ENCODE measurements at places on chromosomes 11 and 22.

DNA sequence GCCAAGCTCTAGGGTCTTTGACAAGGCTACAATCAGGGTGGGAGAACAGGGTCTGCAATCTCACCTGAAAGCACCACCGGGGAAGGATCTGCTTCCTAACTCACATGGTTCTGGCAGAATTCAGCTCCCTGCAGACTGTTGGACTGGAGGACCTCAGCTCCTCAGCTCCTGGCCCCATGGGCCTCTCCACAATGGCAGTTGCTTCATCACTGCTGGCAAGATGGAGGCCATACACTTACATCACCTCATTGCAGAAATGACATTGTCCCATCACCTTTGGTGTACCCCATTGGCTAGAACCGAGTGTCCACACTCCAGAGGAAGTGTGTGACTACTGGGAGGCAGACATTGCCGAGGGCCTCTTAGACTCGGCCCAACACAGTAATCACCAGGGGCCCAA, 20.9 kb upstream of the MPPED1 start:
- no peak overlapping the region for H3K27ac ChIP-seq
- DNase-seq, result no peak
- no peak overlapping the region for H3K4me3 ChIP-seq
- peaks cover 16% of the 10 kb centered on the region for H3K4me1 ChIP-seq
- no peaks in the 10 kb centered on the region for H3K36me3 ChIP-seq

DNA sequence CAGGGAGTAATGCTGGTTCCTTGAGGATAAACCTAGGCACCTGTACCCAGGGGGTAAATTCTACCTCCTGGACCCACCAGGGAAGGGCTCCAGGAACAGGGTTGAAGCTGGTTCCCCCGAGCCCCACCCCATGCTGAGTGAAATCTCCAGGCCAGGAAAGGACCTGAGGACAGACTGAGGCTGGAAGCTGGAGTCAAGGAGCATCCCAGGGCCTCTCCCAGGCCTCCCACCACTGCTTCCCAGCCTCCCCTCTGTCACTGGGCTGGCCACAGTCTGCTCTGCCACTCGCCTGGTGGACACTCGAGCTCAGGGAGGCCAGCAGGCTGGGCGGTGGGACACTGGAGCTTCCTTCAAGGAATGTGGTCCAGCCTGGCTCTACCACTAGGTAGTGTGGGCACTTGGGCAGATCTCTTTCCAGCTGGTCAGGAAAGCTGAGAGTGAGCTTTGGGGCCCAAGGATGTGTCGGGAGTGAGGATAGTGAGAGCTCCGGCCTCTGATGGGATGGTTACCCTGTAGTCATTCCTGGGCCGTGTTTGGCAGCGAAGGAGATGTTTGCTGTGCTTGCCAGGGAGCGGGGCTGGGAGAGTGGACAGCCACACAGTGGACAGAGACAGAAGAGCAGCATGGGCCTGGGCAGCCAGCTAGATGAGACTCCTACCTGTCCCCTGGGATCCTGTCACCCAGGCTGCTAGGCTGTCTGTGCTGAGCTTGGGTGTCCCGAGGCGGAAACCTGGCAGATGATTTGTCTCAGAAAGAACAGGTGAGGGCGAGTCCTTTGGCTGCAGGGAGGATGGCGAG, 3.4 kb downstream of the OVOL1 start:
- H3K27ac ChIP-seq, result peak overlapping the region; percentile 71
- DNase-seq, result no peak
- peaks cover 5% of the 10 kb centered on the region for H3K36me3 ChIP-seq

DNA sequence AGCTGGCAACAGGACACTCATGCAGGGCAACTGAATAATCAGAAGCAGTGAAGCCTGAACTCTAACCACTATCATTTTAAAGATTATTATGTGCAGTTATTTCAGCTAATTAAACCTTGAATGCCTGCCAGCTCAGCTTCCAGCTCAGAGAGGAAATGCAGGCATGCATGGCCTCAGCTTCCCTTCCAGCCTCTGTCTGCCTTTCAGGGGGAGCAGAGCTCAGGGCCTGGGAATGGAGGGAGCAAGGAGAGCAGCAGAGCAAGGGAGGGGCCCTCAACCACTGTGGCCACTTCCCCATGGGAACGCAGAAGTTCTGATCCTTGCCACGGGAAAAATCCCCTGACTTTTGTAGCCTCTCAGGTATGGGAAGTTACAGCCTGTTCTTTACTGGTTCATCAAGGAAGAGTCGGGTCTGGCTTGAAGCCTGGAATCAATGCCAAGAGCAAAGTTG, 32.5 kb upstream of the APLNR start:
- H3K36me3 ChIP-seq, result peaks cover 39% of the 10 kb centered on the region
- DNase-seq, result no peak
- H3K27me3 ChIP-seq, result peaks cover 4% of the 10 kb centered on the region
- no peak overlapping the region for H3K4me3 ChIP-seq
- H3K27ac ChIP-seq, result no peak overlapping the region
- H3K4me1 ChIP-seq, result peaks cover 7% of the 10 kb centered on the region

GRCh38 chr11:95283650-95284049, 52.6 kb upstream of the SESN3 start:
- H3K36me3 ChIP-seq, result peaks cover 2% of the 10 kb centered on the region
- no peak overlapping the region for H3K27ac ChIP-seq
- peaks cover 40% of the 10 kb centered on the region for H3K4me1 ChIP-seq

- H3K4me3 ChIP-seq, result peak overlapping the region; percentile 87
- DNase-seq, result no peak
- peaks cover 39% of the 10 kb centered on the region for H3K4me1 ChIP-seq
- peaks cover 81% of the 10 kb centered on the region for H3K27me3 ChIP-seq
- H3K27ac ChIP-seq, result no peak overlapping the region
Measured at GRCh38 chr11:62926680-62927455, 5.7 kb upstream of the CHRM1 start.

DNA sequence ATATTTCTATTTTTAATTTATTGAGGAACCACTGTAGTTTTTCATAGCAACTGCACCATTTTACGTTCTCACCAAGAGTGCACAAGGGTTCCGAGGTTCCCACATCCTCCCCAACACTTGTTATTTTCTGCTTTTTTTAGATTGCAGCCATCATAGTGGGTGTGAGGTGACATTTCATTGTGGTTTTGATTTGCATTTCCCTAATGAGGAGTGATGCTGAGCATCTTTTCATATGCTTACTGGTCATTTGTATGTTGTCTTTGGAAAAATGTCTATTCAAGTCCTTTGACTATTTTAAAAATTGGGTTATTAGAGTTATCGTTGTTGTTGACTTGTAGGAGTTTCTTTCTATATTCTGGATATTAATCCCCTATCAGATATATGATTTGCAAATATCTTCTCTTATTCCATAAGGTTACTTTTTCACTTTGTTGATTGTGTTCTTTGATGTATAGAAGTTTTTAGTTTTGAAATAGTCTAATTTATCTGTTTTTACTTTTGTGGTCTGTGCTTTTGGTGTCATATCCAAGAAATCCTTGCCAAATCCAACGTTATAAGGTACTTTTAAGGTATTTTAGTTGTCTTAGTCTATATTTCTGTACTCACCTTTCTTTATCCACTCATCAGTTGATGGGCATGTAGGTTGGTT, 9.0 kb downstream of the NEAT1 start:
- peaks cover 38% of the 10 kb centered on the region for H3K4me1 ChIP-seq
- H3K27ac ChIP-seq, result no peak overlapping the region
- DNase-seq, result no peak
- H3K27me3 ChIP-seq, result no peaks in the 10 kb centered on the region
- H3K4me3 ChIP-seq, result no peak overlapping the region
- no peaks in the 10 kb centered on the region for H3K36me3 ChIP-seq

GRCh38 chr11:19812710-19813109, 100.1 kb downstream of the NAV2 start:
- no peak for DNase-seq
- no peaks in the 10 kb centered on the region for H3K27me3 ChIP-seq
- peaks cover 94% of the 10 kb centered on the region for H3K4me1 ChIP-seq
- H3K27ac ChIP-seq, result no peak overlapping the region

DNA sequence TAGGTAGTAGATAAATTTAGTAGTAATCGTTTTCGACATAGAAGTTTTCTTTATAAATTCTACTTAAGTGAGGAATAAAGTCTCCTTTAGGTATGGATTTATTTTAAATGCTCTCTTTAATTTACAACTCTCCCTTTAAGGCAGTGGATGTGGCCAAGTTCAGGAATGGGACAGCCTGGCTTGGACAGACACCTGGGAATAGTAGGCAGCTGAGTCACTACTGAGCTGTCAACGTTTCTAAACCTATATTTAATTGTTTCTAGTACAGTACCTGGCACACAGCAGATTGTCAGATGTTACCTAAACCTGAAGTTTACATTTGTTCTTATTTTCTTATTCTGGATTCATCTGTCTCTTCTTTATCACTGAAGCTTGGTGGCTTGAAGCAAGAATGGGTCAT, 85.1 kb downstream of the DEPDC5 start:
- no peaks in the 10 kb centered on the region for H3K27me3 ChIP-seq
- no peak overlapping the region for H3K4me3 ChIP-seq
- H3K4me1 ChIP-seq, result no peaks in the 10 kb centered on the region
- peaks cover 12% of the 10 kb centered on the region for H3K36me3 ChIP-seq
- H3K27ac ChIP-seq, result no peak overlapping the region
- no peak for DNase-seq

GRCh38 chr11:12216671-12217374, 106.4 kb downstream of the MICAL2 start:
- H3K4me3 ChIP-seq, result no peak overlapping the region
- DNase-seq, result no peak
- peaks cover 8% of the 10 kb centered on the region for H3K4me1 ChIP-seq
- no peaks in the 10 kb centered on the region for H3K36me3 ChIP-seq
- H3K27me3 ChIP-seq, result no peaks in the 10 kb centered on the region
- H3K27ac ChIP-seq, result no peak overlapping the region

DNA sequence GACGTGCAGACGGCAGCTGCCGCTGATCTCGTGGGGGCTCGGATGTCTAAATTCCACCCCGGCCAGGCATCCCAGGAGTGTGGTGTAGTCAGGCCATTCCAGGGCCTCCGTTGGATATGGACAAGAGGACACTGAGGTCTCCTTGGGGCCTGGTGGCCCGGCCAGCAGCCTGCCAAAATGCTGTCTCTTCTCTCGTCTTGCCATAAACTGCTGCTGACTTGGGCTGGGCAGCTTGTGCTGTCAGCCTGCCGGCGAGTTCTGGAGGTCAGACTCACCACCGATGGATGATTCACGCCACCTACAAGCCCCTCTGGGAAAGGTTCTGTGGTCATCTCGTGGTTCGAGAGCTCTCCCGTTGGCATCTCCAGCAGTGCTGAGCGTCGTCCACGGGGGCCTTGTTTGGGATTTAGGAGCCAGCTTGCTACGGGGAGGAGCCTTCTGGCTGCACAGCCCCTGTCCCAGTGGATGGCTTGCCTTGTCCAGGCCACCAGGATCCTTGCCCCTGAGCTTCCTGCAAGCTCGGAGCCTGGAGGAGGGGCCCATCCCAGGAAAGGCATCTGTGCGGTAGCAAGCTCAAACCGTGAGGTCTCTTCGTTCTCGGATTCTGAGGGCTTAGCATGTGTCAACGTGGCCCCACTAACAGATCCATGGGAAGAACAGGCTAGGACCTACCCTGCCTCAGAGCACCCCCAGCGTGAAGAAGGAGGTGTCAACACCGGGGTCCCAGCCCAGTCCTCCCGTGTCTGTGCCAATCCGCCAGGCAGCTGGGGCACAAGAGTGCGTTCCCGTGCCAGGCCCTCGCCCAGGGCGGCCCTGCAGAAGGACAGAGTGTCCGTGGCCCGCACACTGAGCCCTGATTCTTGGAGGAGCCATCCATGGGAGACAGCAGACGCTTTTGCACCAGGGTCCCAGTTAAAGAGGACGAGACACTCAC, 1114.1 kb downstream of the BRD1 start:
- 0 out of 2 replicates have a peak overlapping the region, but pooled peaks have one; percentile 72 for H3K27ac ChIP-seq
- no peak overlapping the region for H3K4me3 ChIP-seq
- H3K36me3 ChIP-seq, result peaks cover 13% of the 10 kb centered on the region
- no peak for DNase-seq
- H3K4me1 ChIP-seq, result peaks cover 12% of the 10 kb centered on the region

DNA sequence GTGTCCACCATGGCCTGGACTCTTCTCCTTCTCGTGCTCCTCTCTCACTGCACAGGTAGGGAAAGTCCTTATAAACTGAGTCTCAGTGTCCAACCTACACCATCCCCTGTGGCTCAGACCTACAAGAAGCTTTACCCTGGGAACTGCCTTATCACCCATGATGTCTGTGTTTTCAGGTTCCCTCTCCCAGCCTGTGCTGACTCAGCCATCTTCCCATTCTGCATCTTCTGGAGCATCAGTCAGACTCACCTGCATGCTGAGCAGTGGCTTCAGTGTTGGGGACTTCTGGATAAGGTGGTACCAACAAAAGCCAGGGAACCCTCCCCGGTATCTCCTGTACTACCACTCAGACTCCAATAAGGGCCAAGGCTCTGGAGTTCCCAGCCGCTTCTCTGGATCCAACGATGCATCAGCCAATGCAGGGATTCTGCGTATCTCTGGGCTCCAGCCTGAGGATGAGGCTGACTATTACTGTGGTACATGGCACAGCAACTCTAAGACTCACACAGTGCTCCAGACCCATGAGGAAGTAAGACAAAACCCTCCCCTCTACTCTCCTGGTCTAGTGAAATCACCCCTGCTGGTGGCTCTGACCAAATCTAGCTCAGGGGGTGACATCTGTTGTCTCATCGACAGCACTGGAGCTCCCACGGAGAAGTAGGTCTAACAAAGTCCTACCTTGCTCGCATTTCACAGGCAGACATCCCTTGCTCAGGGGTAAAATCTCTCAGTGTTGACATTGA, 74.3 kb downstream of the VPREB1 start:
- peaks cover 46% of the 10 kb centered on the region for H3K36me3 ChIP-seq
- no peak overlapping the region for H3K4me3 ChIP-seq
- no peak overlapping the region for H3K27ac ChIP-seq
- peaks cover 26% of the 10 kb centered on the region for H3K4me1 ChIP-seq
- H3K27me3 ChIP-seq, result peaks cover 98% of the 10 kb centered on the region

GRCh38 chr11:12461516-12461915, 84.1 kb downstream of the PARVA start:
- no peak overlapping the region for H3K27ac ChIP-seq
- no peak for DNase-seq
- H3K4me1 ChIP-seq, result peaks cover 5% of the 10 kb centered on the region
- H3K4me3 ChIP-seq, result no peak overlapping the region
- peaks cover 12% of the 10 kb centered on the region for H3K36me3 ChIP-seq

- H3K4me3 ChIP-seq, result no peak overlapping the region
- peaks cover 20% of the 10 kb centered on the region for H3K27me3 ChIP-seq
- no peaks in the 10 kb centered on the region for H3K36me3 ChIP-seq
- H3K27ac ChIP-seq, result no peak overlapping the region
- peaks cover 3% of the 10 kb centered on the region for H3K4me1 ChIP-seq
Measured at GRCh38 chr22:36870250-36870649, 9.4 kb downstream of the NCF4 start.

- H3K27ac ChIP-seq, result no peak overlapping the region
- H3K36me3 ChIP-seq, result no peaks in the 10 kb centered on the region
- H3K4me1 ChIP-seq, result no peaks in the 10 kb centered on the region
- H3K27me3 ChIP-seq, result no peaks in the 10 kb centered on the region
- H3K4me3 ChIP-seq, result no peak overlapping the region
Measured at GRCh38 chr11:94058630-94059029, 37.5 kb downstream of the HEPHL1 start.

- H3K27me3 ChIP-seq, result peaks cover 9% of the 10 kb centered on the region
- no peaks in the 10 kb centered on the region for H3K4me1 ChIP-seq
- DNase-seq, result no peak
Measured at GRCh38 chr11:134786636-134787035, 374.6 kb upstream of the B3GAT1 start.

GRCh38 chr11:11628651-11629050, 6.8 kb upstream of the GALNT18 start:
- H3K27me3 ChIP-seq, result peaks cover 64% of the 10 kb centered on the region
- peaks cover 26% of the 10 kb centered on the region for H3K4me1 ChIP-seq
- H3K4me3 ChIP-seq, result no peak overlapping the region
- DNase-seq, result no peak
